RCC 7860 (cell line): ENCODE measurements at places on chromosomes 7 and 10.
A peak's percentile ranks its signal among the peaks of the same experiment; 100 is the strongest.

- no peak for DNase-seq
These were observed 63.9 kb upstream of the ST8SIA6 start for GRCh38 chr10:17518338-17518737.

- no peak for DNase-seq
These were observed 1.7 kb downstream of the RALA start for GRCh38 chr7:39624935-39625694.

GRCh38 chr10:132460071-132460470 is 63.1 kb downstream of the PWWP2B start:
- no peak for DNase-seq

- no peak for DNase-seq
These were observed 130.9 kb downstream of the C10orf105 start for GRCh38 chr10:71588685-71589084.

- DNase-seq: no peak
These were observed 122.6 kb downstream of the KCND2 start for GRCh38 chr7:120395526-120396019.

DNA sequence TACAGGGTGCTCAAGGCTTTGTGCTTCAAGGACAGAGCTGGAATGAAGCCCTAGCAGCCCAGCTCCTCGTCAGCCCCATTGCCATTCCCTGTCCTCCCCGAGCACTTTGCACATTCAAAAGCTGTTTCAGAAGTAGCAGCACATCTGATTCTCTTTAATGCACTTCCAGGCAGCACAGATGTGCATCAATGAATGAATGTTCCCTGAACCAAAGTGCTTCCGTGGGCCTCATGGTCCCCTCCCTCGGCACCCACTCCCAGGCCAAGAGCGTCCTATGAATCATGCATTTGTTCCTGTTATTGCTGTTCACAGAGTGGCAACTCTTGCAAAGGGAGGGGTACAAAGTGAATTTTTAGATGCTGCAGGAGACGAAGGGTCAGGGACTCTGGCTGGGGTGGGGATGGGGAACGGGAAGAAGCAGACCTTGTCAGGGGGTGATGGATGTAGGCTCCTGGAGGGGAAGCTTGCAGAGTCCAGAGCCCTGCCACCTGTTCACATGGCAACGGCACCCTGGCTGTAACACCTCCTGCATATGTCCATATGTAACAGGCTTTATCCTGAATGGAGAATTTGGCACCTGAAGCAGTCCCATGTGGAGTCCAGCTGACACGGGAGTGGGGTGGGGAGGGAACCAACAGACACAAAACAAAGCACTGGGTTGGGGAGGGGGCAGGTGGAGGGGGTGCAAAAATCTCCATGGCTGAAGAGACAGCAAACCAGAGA is 62.2 kb upstream of the BAIAP2L1 start:
- no peak for DNase-seq

GRCh38 chr10:109880886-109881768 is 42.2 kb downstream of the XPNPEP1 start:
- DNase-seq: no peak

GRCh38 chr10:25457552-25457951 is 282.8 kb downstream of the GPR158 start:
- DNase-seq: no peak

DNA sequence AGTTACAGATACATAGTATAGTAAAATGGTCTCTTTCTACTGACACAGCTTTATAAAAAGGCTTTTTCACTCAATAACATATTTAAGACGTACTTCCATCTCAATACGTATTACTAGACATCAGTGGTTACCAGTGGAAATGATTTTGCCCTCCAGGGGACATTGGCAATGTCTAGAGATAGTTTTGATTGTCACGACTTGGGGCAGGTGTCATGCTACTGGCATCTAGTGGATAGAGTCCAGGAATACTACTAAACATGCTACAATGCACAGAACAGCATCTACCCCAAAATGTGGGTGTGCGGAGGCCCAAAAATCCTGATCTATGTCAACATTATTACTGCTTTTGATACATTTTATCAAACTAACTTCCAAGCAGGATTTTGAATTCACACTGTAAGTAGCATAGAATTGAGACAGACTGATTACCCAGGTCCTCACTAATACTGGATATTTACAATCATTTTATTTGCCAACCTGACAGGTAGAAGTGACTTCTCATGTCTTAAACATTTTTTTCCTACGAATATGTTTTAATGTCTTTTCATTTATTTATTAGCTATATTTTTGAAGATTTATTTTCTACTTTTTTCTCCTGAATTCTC is 53.8 kb downstream of the HGF start:
- DNase-seq: peak; percentile 59

DNA sequence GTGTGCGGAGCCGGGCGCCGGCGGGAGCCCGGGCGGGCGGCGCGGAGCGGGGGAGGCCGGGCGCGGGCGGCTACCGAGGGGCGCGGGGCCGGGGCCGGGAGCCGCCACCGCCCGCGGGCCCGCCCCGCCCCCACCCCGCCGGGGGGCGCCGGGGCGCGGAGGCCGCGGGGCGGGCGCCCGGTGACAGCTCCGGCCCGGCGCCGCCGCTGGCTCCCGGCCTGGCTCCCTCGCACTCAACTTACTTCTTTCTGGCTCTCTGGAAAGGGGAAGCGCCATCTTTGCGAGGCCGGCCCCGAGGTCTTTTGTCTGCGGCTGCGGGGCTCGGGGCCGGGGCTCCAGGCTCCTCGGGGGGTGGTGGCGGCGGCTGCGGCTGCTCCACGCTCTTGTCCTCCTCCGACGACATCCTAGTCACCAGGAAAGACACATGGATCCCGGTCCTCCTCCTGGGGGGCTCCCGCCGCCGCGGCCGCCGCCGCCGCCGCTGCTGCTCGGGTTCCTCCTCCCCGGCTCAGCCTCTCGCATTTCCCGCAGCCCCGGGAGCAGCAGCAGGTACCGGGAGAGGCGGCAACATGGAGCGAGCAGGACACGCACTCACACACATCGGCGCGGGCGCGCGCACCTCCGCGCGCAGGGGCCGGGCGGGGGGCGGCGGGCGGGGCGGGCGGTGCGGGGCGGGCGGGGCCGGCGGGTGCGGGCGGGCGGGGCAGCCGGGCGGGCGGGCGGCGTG is at the start of gene KMT2C:
KMT2C (minus strand) TSS at position 620 of the 727 bp plus-strand sequence; CDS start at position 403, 217 bp downstream.
- peak; percentile 44 for DNase-seq

GRCh38 chr10:118595064-118595420 is 406 bp downstream of the PRLHR start:
- no peak for DNase-seq

DNA sequence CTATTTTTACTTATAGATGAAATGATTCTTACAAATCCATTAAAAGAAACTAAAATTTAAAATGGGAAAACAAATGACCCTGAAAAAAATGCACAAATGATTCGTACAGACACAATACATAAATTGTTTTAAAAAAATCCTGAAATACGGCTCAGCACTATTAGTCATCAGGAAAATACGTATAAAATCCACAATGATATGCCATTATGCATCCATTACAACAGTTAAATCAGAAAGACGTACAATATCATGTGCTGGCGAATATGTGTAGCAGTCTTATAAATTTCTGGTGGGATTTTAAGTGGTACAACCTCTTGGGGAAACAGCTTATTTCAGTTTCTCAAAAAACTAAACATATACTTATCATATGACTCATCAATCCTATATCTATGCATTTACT is 600.1 kb upstream of the STEAP1 start:
- DNase-seq: no peak

- no peak for DNase-seq
These were observed 312.4 kb upstream of the DGKB start for GRCh38 chr7:15214976-15215375.

GRCh38 chr10:23606456-23606855 is 167.6 kb downstream of the OTUD1 start:
- no peak for DNase-seq

GRCh38 chr10:77907900-77908717 is 18.4 kb downstream of the DLG5 start:
- no peak for DNase-seq

DNA sequence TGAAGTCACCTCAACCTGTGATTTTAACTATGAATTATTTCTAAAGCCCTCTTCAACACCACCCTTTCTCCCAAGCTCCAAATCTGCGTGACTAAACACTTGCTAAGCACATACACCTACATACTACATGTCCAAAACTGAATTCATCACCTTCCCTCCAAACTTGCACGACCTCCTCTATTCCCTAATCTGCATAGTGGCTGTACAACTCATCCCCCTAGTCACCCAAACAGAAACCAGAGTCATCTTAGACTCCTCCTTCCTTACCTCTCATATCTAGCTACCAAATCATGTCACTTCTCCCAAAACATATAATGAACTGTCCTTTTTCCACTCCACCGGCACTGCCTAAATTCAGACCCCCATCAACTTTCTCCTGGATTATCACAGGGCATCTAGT is 16.2 kb downstream of the ARHGAP21 start:
- no peak for DNase-seq

- no peak for DNase-seq
These were observed 2.6 kb upstream of the VIPR2 start for GRCh38 chr7:159147246-159147645.

- no peak for DNase-seq
These were observed 64.2 kb upstream of the COL1A2 start for GRCh38 chr7:94330269-94331020.

- no peak for DNase-seq
These were observed 13.8 kb upstream of the PITRM1 start for GRCh38 chr10:3186368-3186767.

- no peak for DNase-seq
These were observed 148.7 kb downstream of the C1GALT1 start for GRCh38 chr7:7330997-7331396.

DNA sequence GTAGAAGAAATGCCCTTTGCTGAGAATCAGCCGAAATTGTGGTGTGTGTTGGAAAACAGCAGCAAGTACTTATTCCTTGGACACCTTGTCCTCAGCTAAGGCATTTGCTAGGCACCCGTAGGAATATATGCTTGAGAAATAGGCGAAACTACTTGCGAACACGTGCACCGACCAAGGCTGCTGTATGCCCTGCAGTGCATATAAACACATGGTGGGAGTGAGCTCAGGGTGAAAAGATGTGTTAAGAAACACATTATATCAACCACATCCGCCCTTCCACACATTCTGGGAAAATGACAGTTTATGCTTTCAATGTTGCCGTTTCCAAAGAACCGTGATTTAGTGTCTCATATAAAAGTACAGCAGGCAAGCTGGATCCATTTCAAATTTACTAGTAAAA is 199.2 kb downstream of the JCAD start:
- DNase-seq: no peak

- DNase-seq: no peak
These were observed 6.2 kb upstream of the KIFBP start for GRCh38 chr10:68982389-68982788.

DNA sequence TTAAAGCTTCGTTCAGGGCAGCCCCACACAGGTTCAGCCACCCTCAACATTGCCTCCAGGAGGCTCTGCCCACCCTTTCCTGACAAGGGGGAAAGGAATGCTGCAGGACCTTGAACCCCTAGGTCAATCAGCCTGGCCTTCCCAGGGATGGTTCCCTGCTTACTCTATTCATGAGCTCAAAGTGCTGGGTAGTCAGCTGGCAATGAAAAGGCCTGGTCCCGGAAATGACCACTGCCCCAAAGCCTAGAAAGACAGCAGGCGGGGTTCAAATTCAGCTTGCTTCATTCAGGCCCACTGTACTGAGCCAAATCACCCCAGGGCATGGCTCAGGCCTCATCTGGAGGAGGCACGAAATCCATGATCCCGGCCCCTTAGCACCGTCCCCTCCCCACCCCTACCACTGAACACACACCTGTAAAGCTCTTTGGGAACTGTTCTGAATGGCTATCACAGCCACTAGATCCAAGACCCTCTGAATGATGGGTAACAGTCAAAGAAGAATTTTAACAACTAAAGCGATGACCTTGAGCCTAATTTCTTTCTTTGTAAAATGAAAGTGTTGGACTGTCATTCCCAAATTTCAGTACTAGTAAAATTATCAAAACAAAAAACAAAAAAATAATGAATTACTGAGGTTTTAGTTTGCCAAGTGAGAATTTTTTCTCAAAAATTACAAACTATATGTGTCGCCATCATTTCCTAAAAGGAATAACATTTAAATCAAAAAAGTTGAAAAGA is 1.0 kb downstream of the URGCP start:
- DNase-seq: peak; percentile 21

- DNase-seq: no peak
These were observed 84.6 kb downstream of the PDGFA start for GRCh38 chr7:434891-435629.

DNA sequence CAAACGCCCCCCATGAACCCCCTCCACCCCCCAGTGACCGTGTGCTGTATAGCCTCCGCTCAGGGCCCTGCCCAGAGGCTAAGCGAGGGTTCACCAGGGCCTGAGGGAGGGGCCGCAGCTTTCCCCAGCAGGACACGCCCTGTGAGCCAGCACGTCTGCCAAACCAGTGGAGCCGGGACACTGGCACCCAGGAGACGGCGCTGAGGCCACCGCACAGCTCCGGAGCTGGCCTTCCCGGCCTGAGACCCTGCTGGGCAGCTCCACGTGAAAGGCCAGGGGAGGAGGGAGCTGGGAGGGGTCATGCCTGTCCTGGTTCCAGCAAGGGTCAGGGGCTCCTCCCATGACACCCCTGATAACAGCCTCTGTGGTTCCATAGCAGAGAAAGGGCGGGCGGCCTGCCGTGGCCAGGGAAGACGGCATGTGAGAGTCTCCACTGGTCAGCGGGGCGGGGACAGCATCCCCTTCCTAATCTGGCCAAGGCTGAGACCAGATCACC is 278.3 kb downstream of the ELFN1 start:
- DNase-seq: no peak

DNA sequence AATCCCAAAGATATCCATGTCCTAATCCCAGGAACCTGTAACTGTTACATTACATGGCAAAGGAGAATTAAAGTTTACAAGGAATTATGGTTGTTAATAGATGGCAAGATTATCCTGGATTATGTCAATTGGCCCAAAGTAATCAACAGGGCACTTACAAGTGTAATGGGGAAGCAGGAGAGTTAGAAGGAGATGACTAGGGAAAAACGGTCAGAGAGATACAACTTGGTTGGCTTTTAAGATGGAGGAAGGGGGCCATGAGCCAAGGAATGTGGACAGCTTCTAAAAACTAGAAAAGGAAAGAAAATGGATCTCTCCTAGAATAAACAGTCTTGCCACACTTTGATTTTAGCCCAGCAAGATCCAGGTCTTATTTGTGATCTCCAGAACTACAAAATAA is 3.3 kb downstream of the JMJD1C start:
- DNase-seq: no peak

GRCh38 chr10:52481986-52482555 is 168.0 kb downstream of the DKK1 start:
- DNase-seq: no peak

GRCh38 chr10:97861097-97861750 is 11.6 kb downstream of the GOLGA7B start:
- DNase-seq: peak; percentile 69

DNA sequence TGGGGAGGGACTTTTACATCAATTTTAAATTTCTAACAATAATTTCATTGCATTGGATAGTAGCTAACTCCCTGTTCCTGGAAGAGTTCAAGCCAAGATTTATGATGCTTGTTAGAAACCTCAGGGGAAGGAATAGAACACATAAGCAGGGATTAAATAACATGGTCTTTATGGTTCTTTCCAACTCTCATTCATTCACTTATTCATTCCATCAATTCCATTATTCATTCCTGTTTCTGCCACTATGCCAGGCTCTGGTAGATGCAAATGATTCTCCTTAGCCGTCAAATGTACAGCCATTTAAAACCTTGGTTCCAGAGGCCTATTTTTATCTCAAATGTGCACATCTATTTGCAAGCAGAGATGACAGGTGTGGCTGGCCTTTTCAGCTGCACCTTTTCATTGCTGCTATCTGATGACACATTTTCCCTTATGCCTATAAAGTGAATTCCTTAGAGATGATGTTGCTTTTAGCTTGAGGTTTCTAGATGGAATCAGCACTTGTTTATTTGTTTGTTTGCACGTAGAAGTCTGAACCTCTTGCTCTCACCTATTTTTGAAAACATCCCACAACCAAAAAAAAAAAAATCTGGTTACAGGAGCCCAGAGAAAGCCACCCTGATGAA is 205.7 kb upstream of the IGFBP3 start:
- DNase-seq: no peak
